ENCODE measurements at places on chromosomes 16 and 17.

GRCh38 chr17:74599448-74599939 is 7.4 kb upstream of the CD300LD start:
- DNase-seq: no peak

GRCh38 chr16:74035816-74036215 is 260.8 kb upstream of the PSMD7 start:
- no peak for DNase-seq

DNA sequence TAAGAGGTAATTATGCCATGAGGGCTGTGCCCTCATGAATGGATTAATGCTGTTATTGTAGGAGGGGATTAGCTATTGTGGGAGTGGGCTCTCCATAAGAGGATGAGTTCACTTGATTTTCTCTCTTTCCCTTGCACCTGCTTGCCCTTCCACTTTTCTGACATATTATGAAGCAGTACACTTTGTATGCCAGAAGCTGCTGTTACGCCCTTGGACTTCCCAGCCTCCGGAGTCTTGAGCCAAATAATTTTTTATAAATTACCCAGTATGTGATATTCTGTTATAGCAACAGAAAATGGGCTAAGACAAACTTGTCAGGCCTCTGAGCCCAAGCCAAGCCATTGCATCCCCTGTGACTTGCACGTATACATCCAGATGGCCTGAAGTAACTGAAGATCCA is 38.4 kb downstream of the PSMD12 start:
- DNase-seq: no peak

DNA sequence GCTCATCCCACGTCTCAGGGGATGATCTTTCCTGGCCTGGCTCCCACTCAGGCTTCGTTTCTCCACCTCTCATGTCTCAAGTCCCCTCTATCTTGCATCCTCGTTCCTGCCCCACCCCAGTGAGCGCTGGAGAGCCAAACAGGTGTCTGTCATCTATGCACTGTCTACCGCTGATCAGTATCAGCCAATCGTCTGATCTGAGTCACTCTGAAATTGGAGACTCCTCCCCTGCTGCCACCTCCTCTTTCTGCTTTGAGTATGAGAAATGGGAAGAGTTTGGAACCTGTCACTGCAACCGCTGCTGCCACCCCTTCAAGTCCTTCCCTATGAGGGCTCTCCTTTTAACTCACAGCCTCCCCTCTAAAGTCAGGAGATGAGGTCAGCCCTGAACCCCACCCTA is 28.0 kb downstream of the FZD2 start:
- DNase-seq: no peak

GRCh38 chr16:57700781-57701551 is 6.4 kb downstream of the DRC7 start:
- DNase-seq: no peak

GRCh38 chr16:58027161-58027915 is 1.8 kb downstream of the MMP15 start:
- no peak for DNase-seq

- peak; percentile 76 for DNase-seq
Observed at GRCh38 chr16:47143677-47144558, at the start of gene NETO2. Gene NETO2 (minus strand): TSS chr16:47143945. CDS start chr16:47143612, 333 bp downstream.

DNA sequence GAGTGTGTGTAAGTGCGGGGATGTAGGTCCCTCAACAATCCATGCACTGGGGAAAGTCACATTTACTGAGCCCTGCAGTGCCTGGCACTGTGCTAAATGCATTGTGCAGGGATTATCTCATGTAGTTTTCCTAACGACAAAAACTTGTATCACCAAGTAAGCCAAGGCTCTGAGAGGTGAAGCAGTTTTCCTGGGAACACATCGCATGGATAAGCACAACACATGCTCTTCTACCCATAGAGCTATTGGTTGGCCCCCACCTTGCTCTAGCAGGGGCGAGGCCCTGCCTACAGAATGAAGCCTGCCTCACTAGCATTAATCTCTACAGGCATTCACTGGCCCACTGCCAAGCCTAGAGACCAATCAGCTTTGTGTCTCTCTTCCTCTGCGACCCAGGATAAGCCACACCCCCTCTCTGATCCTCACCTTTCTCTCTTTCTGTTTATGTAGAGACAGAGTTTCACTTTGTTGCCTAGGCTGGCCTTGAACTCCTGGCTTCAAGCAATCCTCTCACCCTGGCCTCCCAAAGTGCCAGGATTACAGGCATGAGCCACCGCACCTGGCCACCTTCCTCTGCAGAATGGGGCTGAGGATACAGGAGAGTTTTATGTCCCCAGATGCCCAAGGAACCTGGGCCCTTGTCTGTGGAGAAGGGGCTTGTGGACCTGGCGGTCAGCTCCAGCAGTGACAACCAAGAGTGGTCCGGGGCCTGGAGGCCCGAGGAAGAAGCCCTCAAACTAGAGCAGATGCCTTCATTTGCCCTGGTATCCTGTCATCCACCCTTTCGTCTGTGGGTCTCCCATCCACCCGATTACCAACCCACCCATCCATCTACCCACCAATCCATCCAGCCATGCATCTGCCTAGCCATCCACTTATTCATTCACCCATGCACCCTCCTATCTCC is 12.8 kb downstream of the CDH16 start:
- DNase-seq: peak; percentile 16

- DNase-seq: no peak
Observed at GRCh38 chr17:15973016-15973415, 26.5 kb downstream of the ZSWIM7 start.

GRCh38 chr17:71480099-71480498 is 640.7 kb upstream of the SOX9 start:
- DNase-seq: no peak

DNA sequence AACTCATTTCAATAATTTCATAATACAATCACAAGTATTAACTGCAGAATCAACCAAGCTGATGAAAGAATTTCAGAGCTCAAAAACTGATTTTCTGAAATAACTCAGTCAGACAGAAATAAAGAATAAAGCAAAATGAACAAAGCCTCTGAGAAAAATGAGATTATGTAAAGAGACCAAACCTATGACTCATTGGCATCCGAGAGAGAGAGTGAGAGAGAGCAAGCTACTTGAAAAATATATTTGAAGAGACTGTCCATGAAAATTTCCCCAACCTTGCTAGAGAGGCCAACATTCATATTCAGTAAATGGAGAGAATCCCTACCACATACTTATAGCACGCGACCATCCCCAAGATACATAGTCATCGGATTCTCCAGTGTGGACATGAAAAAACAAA is 1376.4 kb downstream of the CDH11 start:
- no peak for DNase-seq

DNA sequence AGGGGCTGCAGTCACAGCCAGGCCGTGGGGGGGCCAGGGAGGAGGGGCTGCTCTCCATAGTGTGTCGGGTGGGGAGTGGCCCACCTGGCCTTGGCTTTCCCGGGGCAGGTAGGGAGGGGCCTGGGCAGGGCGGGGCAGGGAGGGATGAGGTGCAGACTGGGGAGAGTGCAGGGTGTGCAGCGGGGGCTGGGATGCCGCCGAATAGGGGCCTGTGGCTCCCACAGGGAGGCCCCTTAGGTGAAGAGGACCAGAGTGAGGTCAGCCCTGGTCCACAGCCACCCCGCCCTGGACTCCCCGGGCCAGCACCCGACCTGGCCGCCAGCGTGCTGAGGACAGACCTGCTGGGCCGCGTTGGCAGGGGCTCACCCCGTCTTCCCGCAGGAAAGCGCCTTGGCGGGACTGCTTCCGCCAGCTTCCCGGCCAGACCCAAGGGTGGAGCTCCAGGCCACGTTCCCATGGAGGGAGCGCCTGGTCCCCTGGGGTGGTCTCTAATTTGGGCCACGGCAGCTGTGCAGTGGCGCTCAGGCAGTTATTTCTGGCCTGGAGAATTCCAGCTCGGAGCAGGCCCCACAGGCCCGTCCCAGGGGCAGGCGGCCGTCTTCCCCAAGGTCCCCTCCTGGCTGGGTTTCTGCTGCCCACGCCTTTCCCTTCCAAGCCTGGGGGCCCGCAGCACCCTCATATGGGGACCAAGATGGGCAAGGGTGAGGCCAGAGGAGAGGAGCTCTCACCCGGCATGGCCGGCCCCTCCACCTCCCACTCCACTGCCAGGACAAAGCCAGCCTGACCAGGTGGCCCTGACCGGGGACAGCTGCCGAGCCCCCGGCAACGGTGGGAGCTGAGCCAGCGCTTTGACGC is 27.9 kb downstream of the CACNA1H start:
- DNase-seq: no peak
